ENCODE measurements at places on chromosomes 1 and 21.
A peak's percentile ranks its signal among the peaks of the same experiment; 100 is the strongest.

DNA sequence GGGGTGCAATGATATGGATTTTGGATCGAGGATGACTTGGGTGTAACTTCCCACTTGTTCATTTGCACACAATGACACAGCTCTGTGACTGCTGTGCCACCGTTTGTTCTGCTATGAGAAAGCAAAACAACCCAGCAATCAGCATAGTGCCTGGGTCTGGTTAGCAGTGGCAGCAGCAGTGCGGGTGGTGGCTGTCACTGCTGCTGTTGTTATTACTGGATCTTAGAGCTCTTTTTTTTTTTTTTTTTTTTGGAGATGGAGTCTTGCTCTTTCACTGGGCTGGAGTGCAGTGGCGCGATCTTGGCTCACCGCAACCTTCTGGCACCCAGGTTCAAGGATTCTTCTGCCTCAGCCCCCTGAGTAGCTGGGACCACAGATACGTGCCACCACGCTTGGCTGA lies 56.9 kb downstream of the TBCE start:
- no peak for DNase-seq

- DNase-seq, result no peak
These were observed 674 bp upstream of the HES5 start for GRCh38 chr1:2530513-2531361.

- no peak for DNase-seq
These were observed 4.0 kb downstream of the USP24 start for GRCh38 chr1:55210990-55211801.

- DNase-seq, result no peak
These were observed 105.7 kb downstream of the PRDM16 start for GRCh38 chr1:3174487-3175247.

DNA sequence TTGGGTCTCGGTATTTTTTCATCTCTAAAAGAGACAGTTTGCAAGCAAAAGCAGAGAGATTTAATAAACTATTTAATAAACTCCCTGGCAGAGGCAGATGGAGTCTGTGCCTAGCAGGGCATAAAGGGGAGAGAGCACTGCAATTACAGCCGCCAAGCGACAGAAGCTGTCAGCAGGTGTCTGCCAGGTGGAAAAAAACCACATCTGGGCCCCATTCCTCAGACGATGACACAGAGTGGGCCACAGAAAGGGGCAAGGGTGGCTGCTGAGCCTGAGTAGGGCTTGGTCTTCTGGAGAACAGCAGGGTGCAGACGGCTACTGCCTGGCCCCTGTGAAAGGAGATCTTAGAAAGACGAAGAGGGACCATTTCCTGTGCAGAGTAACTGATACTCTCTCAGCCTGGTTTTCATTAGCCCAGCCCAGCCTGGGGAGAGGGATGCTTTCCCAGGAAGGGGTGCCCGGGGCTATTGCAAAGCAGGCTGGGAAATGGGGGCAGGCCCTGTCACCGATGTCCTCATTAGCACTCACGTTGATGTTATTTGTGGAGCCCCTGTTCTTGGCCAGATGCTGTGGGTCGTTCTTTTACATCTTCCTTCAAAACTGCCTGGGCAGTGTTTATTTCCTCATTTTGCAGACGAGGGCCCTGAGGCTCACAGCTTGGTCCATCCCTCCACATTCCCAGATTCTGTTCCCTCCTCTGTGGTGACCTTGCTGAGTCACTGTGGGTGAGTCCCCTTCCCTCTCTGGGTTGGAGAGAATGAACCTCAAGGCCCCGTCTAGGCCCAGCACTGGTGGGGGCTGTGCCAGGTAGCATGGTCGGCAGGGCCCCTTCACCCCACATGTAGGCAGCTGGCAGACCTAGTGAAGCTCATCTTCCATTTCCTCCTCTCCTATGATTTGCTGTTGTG lies 472.7 kb downstream of the PTPRU start:
- no peak for DNase-seq

DNA sequence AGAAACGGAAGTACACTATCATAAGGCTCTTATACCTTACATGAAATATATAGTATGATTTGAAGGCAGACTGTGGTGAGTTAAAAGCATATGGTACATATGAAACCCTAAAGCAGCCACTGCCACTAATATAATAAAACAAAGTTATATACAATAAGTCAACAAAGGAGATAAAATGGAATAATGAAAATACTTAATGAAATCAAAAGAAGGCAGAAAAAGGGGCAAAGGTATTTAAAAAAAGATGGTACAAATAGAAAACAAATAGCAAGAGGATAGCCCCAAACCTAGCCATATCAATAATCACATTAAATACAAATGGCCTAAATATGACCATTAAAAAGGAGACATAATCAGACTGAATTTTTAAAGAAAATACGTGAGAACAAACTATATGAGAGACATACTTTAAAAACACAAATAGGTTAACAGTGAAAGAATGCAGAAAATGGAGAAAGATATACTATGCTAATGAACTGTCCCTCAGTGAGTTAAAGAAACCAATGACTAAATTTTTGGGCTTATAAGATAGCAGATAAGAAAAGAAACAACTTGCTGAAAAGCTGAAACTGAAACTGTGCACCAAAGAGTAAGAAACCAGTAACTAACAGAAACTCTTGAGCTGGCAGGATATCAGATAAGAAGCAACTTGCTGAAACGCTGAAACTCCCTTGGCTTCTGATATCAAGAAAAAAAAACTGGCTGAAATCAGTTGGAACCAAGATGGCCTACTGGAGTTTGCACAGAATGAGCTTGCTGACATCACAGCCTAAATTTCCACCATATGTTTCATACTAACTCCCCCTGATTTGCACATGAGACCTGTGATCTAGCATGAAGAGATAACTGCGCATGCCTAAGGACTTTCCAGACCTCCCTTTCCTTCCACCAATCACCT lies 44.3 kb upstream of the IL10 start:
- peak; percentile 76 for DNase-seq

DNA sequence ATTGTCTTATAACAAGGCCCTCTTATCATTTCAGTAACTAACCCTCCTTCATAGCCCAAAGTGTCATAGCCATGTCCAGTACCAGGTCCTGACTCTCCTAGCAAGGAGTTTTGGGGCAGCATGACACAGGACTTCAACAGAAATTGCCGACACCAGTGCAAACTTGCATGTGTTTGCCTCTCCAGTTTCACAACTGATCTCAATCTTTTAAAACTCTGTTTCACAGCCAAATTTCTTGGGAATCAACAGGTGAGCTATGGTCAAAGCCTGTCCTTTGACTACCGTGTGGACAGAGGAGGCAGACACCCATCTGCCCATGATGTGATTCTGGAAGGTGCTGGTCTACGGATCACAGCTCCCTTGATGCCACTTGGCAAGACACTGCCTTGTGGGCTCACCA lies 36.8 kb downstream of the LAMC2 start:
- no peak for DNase-seq

GRCh38 chr1:65310078-65310587 lies 790 bp downstream of the DNAJC6 start:
- no peak for DNase-seq

GRCh38 chr1:118984722-118985639 lies 3.2 kb downstream of the TBX15 start:
- DNase-seq, result no peak

- DNase-seq, result no peak
These were observed 15.1 kb upstream of the TENT5B start for GRCh38 chr1:27027575-27028250.

DNA sequence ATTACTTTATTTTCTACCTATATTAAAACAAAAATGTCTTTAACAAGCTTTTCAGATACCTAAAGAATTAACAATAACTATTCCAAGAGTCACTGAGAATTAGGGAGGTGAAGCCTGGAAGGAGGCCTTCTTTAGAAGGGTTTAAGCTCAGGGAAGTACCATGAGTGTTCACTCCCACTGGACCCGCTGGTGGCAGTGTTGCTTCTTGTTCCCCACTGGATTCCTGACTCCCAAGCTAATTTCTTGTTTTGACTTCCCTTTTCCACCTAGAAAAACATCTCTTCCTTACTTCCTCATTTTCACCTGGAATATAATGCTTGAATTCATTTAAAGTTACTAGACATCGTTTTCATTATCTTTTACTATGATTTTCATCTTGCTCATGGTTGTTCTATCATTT lies 264.2 kb downstream of the HMCN1 start:
- DNase-seq, result no peak

- no peak for DNase-seq
These were observed 2.4 kb upstream of the SH3D21 start for GRCh38 chr1:36303650-36304360.

GRCh38 chr1:11997081-11997850 lies 17.0 kb downstream of the MFN2 start:
- no peak for DNase-seq

DNA sequence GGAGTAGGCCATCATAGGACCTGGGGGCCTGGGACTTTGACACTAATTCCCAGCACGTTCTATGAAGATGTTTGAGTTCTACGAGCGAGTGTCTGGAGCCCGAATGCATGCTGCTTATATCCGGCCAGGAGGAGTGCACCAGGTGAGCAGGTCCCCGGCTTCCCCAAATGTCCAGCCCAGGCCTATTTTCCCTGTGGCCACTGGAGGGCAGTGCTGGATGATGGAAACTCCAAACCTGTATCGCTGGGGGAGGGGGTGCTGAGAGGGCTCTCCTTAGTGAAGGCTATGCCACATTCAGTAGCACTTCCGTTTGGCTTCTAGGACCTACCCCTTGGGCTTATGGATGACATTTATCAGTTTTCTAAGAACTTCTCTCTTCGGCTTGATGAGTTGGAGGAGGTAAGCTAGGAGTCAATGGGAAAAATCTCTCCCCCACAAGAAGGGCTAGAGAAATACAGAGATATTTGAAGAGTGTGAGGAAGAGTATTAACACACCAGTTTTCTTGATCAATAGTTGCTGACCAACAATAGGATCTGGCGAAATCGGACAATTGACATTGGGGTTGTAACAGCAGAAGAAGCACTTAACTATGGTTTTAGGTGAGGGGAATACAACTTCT lies 5.2 kb upstream of the FCER1G start:
- DNase-seq, result peak; percentile 37

DNA sequence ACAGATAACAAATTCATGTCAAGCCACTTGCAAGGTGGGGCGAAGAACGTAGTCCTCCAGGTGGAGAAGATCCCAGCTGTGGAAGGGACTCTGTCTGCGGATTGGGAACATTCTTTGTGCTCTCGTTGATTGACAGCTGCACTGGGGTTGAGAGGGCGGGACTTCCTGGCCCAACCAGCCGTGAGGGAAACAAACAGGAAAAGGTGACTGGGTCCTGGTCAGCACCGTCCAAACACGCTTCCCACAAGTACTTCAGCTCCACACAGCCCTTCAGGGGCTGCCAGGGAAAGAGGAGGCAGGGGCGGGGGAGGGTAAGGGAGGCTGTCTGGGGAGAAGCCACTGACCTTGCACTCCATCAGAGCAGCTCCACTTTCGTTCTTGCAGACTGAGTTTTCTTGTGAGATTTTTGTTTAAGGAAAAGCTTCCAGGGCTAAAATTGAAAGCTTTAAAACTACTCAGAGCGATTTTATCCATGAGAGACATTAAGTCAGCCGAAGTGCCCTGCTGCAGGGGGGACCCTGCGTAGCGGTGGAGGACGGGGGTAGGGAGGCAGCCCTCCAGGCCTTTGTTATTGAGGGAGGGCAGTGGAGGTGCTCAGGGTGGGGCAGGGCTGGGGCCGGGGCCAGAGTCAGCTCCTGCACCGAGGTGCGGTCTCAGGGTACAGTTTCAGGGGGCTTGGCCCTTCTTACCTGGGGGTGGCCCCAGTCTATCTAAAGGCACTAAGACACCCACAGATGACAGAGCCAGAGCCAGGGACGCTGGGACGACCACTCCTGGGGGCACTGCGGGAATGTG lies 21.6 kb upstream of the STUM start:
- DNase-seq, result no peak

DNA sequence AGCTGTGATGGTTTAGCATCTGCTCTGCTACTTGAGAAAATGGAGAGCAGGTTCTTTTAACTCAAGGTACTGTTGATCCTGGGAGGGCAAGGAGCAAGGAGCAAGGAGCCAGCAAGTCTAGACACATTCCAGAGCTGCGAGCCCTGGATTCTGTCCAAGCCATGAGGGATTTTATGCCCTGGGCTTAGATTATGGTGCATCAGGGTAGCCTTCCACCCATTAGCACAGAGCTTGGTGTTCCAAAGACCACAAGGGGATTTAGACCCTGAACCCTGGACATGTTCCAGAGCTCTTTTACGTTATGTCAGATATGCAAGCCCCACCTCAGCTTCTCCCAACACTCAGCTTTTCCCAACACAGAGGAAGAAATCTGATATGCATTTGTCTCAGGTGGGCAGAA lies 2.0 kb upstream of the OR14I1 start:
- no peak for DNase-seq

GRCh38 chr1:223513309-223513708 lies 120.1 kb downstream of the CCDC185 start:
- DNase-seq, result no peak

- DNase-seq, result no peak
These were observed 13.5 kb downstream of the GTF2B start for GRCh38 chr1:88877911-88878310.

GRCh38 chr1:155175281-155175926 lies 1.8 kb downstream of the TRIM46 start:
- no peak for DNase-seq

DNA sequence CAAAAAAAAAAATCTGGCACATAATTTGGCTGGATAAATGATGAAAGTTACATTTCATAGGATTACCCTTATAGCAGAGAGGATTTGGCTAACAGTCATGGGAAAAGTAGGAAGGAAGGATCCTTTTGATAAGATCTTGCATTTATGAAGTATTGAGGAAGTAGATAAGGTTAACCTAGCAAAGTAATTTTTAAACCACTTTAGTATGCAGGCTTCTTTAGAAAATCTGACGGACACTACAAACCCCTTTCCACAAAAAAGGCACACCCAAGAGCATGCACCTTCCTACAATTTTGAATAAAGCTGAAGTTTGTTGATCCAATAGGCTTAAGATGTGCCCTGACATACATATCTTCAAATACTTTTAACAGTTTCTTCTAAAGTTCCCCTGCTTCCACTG lies 275.2 kb downstream of the GRIK1 start:
- DNase-seq, result no peak

- no peak for DNase-seq
These were observed 73.4 kb downstream of the ZP4 start for GRCh38 chr1:237817277-237817676.

GRCh38 chr1:100536031-100536430 lies 1.9 kb upstream of the GPR88 start:
- DNase-seq, result no peak

- no peak for DNase-seq
These were observed 867.4 kb downstream of the KCNT2 start for GRCh38 chr1:195740862-195741261.

GRCh38 chr1:235557495-235557894 lies 53.2 kb upstream of the B3GALNT2 start:
- DNase-seq, result no peak

All from Jurkat, Clone E6-1 (cell line).